LHCN-M2 (cell line): ENCODE measurements at places on chromosomes 6 and 20.

DNA sequence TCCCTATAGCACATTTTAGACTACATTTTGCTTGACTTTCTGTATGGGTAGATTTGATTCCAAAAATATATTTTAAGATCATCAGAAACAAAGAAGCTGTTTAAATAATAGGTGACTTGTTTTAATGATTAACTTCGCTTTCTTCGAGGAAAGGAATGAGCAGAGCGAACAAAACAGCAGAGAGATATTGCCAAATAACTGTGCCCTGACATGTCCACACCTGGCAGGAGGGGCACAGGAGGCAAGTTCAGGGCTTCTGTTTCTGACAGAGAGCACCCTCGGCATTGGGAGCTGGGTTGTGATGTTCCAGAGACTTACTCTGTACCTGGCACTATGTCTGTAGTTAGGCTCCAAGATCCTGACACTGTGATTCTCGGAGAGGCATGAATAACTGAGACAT lies 155.7 kb upstream of the SASH1 start:
- no peak for DNase-seq

DNA sequence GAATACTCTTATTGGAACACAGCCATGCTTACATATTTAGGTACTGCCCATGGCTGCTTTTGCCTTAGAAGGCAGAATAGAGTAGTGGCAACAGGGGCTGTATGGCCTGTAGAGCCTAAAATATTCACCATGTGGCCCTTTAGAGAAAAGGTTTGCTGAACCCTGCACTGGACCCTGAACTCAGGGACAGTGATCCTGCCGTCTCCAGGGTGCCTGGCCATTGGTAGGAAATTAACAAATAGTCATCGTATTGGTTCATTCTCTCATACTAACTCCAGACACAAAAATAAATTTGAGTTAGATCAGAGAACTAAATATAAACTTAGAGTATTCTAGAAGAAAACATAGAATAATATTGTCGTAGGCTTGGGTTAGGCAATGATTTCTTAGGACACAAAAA lies 181.4 kb downstream of the BCAS1 start:
- no peak for DNase-seq

GRCh38 chr6:1436334-1437306 lies 47.2 kb downstream of the FOXF2 start:
- peak; percentile 65 for DNase-seq

- peak; percentile 33 for DNase-seq
Observed at GRCh38 chr6:48826152-48826515, 636.9 kb downstream of the MMUT start.

GRCh38 chr6:22706651-22707050 lies 137.3 kb downstream of the HDGFL1 start:
- no peak for DNase-seq

DNA sequence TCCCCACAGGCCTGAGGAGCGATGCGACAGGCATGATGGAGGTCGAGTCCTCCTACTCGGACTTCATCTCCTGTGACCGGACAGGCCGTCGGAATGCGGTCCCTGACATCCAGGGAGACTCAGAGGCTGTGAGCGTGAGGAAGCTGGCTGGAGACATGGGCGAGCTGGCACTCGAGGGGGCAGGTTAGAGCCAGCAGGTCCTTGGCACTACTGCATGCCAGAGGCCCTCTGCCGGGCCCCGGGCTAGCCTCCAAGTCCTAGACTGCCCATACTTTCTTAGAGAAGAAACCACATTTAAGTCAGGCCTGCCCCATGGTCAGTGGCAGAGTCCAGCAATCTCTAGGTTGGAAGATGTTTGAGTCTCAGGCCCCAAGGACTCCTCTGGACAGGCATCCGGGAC lies 32.1 kb downstream of the PKIG start:
- DNase-seq = no peak

GRCh38 chr6:169800668-169801395 lies 49.4 kb downstream of the ERMARD start:
- DNase-seq = peak; percentile 92

DNA sequence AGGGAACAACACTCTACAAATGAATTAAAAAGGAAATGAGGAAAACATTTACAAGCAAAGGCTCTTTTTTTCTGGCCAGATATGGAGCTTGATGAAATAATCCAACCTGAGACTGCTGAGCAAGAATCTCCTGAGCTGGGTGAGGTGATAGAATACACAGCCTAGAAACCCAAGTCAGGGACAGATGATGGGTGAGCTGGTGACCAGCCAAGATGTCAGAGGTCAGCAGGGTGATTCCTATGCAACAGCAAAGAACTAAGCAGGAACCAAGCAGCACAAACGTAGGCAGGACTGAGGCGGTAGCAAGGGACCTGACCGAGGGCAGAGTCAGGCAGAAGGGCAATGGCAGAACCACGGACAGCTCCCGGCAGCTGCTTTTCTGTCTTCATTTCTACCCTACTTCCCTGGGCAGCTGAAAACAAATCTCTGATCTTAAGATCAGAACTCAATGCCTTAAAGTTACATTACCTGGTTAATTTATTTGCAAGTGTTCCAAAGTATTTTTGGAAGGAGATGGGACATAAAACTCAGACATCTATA lies 75.1 kb downstream of the CDC40 start:
- peak; percentile 20 for DNase-seq

DNA sequence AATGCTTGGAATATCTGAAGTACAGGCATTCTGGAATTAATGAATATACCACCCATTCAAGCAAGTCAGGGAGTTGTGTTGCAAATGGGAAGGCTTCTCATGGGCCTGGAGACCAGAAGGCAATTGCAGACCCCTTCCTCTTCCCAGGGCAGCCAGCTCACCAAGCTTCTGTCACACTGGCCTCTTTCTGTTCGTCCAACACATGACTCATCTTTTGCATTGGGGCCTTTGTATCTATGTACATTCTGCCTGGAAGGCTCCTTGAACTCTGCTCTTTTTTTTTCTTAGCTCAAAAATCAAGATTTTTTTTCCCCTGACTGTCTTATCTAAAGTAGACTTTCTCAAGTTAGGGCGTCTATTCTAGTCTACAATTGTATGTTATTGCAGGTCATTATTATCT lies 132.9 kb upstream of the MYLIP start:
- no peak for DNase-seq

- DNase-seq = no peak
Observed at GRCh38 chr6:150004101-150004782, 21.1 kb downstream of the RAET1L start.

GRCh38 chr6:2179950-2180349 lies 65.5 kb downstream of the GMDS start:
- peak; percentile 25 for DNase-seq

DNA sequence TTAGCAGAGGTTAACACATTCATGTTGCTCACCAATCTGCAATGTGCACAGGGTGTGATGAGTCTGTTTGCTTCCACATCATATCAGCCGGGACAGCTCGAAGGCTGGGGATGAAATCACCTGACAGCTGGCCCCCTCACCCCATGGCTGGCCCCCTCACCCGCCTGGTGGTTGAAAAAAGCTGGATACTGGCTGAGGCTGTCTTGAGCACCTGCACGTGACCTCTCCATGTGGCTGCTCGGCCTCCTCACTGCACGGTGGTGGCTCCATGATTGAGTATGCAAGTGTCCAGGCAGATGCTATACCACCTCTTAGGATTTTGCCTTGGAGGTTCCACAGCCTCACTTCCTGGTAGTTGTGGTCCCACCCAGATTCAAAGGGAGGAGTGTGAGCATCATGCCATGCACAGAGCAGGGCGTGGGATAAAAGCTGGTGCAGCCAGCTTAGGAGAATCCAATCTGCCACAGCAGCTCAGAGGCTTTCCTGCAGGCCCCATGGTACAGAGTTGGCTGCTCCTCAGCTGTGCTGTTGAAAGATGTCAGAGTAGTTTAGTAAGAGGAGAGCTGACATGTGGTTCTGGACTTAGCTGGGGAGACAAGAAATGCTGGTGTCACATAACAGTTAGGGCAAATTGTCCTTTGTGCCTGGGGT lies 29.6 kb upstream of the SYNDIG1 start:
- no peak for DNase-seq

DNA sequence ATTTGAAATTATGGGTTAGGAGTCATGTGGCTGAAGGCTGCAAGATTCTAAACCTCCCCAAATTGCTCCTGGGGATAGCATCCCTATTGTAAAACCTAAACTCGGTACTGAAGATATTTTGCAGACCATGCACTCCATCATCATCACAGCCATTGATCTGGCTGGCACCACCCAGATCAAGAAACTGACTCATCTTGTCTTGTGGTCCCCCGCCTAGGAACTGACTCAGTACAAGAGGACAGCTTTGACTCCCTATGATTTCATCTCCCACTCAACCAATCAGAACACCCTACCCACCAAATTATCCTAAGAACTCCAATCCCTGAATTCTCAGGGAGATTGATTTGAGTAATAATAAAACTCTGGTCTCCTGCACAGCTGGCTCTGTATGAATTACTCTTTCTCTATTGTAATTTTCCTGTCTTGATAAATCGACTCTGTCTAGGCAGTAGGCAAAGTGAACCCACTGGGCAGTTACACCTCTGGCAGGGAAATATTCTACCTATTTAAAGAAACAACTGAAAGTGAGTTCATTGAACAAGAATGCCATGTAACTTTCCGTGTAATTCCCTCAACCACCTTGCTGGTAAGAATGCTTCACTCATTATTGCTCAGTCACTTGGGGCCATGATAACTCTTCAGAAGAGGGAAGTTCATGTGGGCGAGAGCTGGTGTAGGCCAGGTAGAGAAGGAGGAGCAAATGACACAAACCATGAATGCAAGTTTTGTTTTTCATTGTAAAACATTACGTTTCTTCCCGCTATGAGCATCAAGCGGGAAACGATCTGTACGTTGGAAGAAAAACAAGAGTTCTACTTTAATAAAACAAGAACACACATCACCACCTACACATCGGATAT lies 602.9 kb upstream of the ARID1B start:
- DNase-seq = peak; percentile 1

DNA sequence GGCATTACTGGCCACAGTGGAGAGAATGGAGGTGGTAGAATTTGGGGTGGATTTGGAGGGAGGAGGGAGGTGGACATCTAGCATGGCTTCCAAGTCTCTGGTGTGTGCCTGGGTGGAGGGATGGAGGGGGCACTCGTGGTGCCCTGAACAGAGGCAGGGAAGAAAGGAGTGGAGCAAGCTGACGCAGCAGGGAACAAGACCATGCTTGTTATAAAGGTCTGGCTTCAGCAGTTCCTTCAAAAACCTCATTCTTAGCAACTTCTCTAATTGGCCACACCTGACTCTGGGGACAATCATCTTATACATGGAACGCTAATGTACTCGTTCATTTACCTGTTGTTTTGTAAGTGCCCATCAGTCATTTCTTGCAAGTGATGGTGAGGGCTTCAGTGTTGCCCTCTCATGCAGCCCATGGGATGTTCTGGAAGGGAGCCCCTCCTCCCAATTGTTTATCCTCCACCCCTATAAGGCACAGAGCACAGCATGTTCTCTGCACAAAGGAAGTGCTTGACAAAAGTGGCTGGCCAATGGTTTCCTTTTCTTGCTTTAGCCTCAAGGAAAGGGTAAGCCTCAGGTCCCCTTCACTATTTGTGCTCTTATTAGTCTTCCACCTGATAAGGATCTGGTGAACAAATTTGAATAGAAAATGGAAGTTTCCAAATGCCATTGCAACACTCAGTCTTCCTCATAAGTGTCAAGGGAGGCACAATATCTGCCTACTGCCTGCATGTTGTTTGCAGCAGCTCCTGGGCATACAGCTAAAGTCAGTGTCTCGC lies 39.3 kb downstream of the GFOD1 start:
- DNase-seq = no peak

- DNase-seq = no peak
Observed at GRCh38 chr20:11686195-11686594, 231.5 kb upstream of the BTBD3 start.

- peak; percentile 47 for DNase-seq
Observed at GRCh38 chr6:6811128-6812009, 222.8 kb downstream of the LY86 start.

DNA sequence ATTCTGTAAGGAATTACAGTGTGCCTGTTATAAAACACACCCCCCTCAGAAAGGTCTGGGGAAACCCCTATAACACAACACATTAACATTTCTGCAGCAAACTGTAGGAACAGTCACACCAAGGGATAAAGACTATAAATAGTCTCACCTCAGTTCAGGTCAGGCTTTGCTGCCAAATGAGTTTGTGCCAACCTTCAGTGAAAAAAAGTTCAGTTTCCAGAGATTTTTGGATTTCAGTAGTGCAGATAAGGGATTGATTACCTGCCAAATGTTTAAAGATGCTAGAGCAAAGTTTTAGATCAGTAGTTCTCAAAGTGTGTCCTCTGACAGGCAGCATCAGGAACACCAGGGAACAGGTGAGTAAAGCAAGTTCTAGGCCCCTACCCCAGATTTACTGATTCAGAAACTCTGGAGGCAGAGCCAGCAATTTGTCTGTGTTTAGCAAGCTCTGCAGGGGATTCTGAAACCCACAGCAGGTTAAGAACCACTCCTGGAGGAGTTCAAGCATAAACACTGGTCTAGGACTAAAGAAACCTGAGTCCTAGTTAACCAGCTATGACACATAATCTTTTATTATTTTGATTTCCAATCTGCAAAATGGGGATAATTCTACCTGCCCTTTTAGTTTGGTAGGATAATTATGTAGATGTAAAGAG lies 111.0 kb downstream of the RCAN2 start:
- no peak for DNase-seq

- DNase-seq = peak; percentile 58
Observed at GRCh38 chr6:6781172-6781872, 192.8 kb downstream of the LY86 start.

DNA sequence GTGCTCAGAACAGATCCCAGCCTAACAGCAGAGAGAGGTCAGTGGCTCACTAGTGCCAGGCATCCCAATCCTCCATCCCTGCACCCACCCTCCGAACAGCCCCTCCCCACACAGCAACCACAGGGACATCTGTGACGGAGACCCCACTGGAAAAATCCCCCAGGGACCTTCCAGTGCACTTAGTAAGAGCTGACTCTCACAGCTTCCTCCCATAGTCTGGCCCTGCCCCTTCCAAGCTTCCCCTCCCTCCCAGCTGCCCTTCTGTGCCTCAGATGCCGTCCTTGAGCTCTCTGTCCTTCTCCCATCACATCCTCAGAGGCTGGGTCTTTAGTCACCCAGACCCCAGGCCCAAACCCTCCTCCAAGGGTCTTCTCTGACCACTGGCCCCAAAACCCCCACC lies 9.7 kb upstream of the THBS2 start:
- DNase-seq = peak; percentile 51

DNA sequence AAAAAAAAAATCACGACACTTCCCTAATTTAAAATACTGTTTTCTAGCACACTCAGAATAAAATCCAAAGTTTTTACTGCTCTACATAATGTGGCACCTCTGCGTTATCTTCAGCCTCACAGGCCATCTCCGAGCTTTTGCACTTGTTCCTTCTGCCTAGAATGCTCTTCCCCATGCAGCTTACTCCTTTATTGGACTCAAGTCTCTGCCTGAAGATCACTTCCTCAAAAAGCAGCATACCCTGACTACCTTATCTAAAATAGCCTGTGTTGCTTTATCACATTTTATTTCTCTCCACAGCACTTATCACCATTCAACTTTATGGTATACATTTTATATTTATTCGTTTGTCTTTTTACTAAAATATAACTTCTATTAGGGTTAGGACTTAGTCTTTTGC lies 2.3 kb downstream of the ZNF322 start:
- DNase-seq = no peak

DNA sequence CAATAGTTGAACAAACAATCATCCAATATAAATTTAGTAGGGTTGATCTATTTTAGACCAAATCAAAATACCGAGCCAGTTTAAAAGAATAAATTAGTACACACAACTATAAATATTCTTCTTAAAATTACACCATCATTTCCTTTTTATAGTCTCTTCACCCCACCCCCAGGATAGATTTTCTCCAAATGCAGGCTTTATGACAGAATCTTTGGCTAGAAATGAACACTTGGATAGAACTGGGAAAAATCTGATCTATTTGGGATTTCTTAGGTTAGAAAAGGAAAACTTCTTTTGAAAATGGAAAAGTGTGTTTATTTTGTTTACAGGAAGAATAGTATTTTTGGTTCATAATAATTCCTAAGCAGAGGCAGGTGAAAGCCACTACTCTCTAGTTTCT lies 74.6 kb downstream of the HMGN3 start:
- DNase-seq = no peak
